Right ventricle myocardium inferior (tissue), 1 donor: ENCODE measurements at places on chromosomes 7 and 10.

DNA sequence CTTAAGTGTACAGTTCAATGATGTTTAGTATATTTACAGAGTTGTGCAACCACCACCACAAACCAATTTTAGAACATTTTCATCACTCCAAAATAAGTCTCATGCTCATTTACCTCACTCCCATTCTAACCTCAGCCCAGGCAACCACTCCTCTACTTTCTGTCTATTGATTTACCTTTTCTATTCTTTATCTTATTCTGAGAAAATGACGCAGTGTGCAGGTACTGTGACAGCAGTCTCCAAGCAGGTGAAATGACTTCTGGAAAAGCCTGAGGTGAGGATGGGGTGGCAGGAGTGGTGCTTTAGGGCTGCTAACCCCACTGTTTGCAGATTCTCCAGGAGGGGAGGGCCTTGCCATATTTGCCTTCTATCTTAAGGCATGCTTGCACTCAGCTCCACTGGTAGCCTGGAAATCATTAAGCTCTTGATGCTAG is 39.5 kb downstream of the GARS1 start:
- DNase-seq = no peak

DNA sequence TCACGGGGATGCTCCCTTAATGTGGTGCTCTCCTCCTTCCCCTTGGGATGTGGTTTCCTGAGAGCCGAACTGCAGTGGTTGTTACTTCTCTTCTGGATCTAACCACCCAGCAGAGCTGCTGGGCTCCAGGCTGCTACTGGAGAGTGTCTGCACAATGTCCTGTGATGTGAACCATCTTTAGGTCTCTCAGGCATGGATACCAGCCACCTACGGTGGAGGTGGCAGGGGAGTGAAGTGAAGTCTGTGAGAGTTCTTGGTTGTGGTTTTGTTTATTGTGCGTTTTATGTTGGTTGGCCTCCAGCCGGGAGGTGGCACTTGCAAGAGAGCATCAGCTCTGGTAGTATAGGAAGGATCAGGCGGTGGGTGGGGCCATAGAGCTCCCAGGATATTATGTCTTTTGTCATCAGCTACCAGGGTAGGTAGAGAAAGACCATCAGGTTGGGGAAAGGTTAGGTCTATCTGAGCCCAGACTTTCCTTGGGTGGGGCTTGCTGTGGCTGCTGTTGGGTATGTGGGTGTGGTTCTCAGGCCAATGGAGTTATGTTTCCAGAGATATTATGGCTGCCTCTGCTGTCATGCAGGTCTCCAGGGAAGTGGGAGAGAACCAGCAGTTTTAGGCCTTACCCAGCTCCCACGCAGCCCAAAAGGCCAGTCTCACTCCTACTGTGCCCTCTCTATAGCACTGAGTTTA is 87.9 kb downstream of the KIF20B start:
- no peak for DNase-seq

GRCh38 chr10:6382081-6382480 is 179.3 kb downstream of the PFKFB3 start:
- no peak for DNase-seq

DNA sequence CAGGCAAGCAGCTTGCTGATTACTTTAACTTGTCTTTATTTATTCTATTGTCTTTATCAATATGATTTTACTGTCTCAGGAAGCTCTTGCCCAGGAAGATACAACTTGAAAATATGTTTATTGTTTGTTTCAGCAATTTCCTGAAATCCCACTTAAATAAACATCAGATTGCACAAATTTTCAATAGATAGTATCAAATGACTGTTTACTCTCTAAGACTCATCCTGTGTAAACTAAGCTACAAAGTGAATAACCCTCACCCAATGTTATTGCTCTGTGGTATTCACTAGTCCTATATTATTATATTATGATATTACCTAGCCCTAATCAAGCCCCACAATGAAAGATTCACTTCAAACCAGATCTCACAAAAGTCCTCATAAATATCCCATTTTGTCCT is 130.4 kb upstream of the HPS1 start:
- DNase-seq = no peak
